ENCODE measurements at places on chromosomes 6 and 20.
A peak's percentile ranks its signal among the peaks of the same experiment; 100 is the strongest.

GRCh38 chr6:19325335-19325789, 511.8 kb upstream of the ID4 start:
- no peak for DNase-seq

DNA sequence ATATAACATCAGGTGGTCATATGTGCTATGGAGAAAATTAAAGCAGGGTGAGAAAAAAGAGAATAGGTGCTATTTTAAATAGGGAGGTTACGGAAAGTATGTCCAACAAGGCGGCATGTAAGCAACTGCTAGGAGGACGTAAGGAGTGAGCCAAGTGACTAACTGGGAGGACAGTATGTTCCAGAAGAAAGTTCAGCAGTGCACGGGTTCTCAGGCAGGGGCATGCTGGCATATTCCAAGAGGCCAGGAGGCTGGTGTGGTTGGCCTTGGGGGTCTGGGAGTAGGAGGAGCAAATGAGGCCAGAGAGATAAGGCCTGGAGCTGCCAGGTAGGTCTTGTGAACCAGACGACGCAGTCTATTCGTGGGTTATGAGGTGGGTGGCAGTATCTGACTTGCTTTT, 112.4 kb downstream of the ARMC2 start:
- DNase-seq, result no peak

DNA sequence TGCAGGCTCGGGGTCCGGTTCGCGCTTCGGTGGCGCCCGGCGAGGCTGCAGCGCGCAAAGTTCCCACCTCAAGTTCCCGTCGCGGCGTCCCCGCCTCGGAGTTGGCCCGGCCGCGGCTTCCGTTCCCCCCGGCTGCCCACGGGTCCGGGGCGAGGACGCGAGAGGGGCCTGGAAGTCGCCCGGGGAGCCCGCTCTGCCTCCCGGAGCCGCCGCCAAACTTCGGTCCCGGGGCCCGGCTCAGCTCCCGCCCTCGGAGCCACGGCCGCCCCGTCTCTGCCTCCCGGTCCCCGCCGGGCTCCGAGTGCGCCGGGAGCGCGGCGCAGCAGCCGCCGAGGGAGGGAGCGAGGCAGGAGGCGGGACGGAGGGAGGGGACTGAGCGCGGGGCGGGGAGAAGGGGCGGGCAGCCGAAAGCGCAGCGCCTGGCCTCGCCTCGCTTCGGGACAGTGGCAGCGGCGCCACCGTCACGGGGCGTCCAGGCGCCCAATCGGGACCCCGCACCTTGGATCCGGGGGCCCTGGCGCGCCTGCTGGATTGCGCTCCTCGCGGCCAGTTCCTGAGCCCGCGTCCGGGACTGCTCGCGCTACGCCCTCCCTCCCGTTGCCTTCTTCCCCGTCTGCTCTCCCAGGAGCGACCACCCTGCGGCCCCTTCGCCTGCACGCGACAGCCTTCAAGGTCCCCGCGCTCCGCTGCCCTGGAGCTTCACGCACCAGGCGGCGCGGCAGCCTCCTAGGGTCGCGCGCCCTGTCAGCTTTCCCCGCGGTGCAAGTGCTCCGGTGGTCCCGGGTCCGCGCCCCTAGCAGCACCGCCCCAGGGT, at the start of gene KCNG1:
TSS of gene KCNG1 (minus strand) at position 305 of the 814 bp plus-strand sequence. CDS start 12,769 bp downstream, outside the sequence.
- no peak for DNase-seq

GRCh38 chr6:33815854-33816253, 12.1 kb upstream of the MLN start:
- no peak for DNase-seq

- no peak for DNase-seq
Measured at GRCh38 chr20:40930561-40930960, 98.1 kb upstream of the TOP1 start.

DNA sequence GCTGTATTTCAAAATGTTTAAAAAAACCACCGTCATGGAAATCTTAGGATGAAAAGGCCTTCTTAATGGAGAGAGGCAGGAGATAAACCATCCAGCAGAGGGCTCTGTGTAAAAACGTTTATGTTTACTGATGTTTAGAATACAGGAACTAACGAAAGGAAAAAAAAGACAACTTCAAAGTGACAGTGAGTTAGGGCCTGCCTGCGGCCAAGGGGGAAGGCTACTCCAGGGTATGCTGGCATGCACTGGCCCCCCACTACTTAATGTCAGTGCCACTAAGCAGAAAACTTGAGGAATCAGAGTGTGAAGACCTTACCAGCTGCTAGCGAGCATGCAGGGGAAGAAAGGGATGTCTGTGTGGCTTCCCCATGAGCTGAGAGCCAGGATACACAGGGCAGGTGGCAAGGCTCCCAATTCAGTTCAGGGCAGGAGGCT, 47.7 kb downstream of the AKAP7 start:
- DNase-seq, result peak; percentile 41
